Spleen (tissue), 13 donors: ENCODE measurements at places on chromosomes 5 and 9. TPM values are rescaled to one million over a fixed set of nuclear protein-coding genes. Genes with fewer than 3 reads are reported as not detected.

- DNase-seq, result no peak
Observed at GRCh38 chr9:114223564-114224246, 68.4 kb downstream of the COL27A1 start.

DNA sequence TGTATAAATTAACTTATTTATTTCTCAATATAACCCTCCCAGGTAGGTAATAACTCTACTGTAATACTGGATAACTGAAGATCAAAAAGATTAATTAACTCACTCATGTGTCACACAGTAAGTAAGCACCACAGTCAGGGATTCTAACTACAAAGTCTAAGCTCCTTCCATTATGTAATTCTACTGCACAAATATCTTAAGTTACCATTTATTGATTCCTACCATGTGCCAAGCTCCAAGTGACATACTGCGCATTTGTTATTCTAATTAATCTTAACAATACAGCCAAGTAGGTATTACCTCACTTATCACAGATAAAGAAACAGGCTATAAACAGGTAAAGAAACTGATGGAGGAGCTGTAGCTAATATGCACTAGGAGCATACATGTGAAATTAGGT, 58.3 kb downstream of the RANBP6 start:
- DNase-seq, result no peak

- DNase-seq, result no peak
Observed at GRCh38 chr9:108687006-108687987, 168.5 kb downstream of the ACTL7B start.

DNA sequence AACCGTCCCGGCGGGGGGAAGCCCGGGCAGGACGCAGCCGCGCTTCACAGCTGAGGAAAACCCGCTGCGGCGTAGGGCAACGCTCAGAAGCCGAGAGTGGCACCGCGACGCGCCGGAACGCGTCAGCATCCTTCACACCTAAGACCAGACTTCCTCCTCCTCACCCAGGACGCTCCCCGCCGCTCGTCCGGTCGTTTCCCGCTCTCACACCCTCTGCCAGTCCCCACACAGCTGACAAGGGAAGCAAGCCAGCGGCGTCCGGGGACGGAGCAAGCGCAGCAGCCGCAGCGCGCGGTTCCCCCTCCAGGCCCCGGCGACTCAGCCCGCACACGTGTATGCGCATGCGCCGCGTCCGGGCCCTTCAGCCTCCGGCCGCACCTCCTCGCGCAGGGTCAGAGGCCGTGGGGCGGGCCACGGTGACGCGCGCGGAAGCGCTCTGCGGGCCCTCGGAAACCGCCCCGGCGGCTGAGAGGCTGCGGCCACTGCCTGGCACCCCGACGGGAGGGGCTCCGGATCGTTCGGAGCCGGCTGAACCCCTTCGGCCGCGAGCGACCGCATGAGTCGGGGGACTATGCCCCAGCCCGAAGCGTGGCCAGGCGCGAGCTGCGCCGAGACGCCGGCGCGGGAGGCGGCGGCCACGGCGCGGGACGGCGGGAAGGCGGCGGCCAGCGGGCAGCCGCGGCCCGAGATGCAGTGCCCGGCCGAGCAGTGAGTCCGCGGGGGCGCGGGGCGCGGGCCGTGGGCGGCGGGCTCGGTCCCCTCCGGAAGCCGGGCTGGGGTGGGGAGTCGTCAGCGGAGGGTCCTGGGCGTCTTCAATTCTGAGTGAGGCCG, at the start of gene OTULIN:
OTULIN (plus strand) TSS at position 449 of the 831 bp plus-strand sequence; CDS start at position 557, 108 bp downstream.
- peak; percentile 98 for DNase-seq

- no peak for DNase-seq
Observed at GRCh38 chr5:115350894-115351293, 54.4 kb upstream of the CCDC112 start.

DNA sequence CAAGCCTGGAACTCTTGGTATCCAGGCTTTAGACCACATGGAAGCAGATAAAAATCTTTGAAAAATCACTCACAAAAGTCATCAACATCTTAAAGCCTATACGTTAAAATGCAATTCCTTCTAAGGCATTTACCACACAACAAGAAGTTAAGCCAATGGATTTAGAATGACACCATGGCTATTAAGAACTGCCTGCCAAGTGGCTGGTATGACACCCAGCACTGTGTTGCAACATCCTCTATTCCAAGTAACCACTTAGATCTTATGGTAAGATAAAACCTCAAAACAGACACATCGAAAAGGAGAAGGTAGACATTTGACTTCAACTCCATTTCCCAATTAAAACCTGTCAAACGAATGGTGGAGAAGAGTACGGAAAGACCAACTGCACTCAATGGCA, 344.2 kb upstream of the SLC30A5 start:
- DNase-seq, result no peak

The FAM151B gene
- polyA plus RNA-seq, result 0.35 TPM

DNA sequence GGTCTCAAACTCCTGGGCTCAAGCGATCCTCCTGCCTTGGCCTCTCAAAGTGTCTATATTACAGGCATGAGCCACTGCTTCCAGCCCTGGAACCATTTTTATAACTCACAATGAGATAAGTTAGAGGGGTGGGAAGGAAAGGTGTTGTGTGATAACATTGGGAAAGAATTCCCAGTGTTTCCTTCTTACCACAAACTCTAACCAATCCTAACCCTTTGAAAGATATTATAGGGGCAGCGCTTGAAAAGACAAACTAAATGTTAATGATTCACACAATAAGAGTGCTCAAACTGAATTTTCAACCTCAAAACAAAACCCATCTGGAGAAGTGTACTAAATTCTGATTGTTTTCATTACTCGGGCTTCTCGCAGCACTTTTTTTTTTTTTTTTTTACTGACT, 109.7 kb downstream of the TSSK1B start:
- DNase-seq, result no peak

DNA sequence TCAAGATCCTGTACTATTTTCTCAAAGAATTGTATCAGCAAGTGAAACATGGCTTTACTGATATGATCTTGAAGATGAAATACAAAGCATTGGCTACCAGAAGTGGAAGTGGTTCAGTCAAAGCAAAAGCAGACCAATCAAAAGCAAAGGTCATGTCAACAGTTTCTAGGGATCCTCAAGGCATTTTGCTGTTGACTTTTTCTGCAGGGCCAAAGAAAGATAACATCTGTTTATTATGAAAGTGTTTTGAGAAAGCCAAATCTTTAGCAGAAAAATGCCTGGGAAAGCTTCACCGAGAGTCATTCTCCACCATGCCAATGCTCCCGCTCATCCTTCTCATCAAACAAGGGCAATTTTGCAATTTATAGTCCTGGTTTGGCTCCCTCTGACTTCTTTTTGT, 90.3 kb upstream of the ACO1 start:
- DNase-seq, result no peak

The FCN1 gene
- 21.9 TPM for polyA plus RNA-seq

DNA sequence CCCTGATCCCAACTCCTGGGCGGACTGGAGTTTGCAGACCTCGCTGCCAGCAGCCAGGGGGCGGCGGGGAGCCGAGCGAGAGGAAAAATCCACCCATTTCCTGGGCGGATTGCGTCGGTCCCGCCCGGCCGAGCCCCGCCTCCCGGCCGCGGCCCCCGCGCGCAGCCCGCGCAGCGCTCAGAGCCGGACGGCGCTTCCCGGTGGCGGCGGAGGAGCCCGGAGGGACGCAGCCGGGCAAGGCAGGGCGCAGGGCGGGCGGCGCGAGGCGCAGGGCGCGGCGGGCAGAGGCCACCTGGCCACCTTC, at the start of gene OLFM1:
OLFM1 (plus strand) TSS at position 180 of the 304 bp plus-strand sequence. CDS start 322 bp downstream, outside the sequence.
- no peak for DNase-seq

DNA sequence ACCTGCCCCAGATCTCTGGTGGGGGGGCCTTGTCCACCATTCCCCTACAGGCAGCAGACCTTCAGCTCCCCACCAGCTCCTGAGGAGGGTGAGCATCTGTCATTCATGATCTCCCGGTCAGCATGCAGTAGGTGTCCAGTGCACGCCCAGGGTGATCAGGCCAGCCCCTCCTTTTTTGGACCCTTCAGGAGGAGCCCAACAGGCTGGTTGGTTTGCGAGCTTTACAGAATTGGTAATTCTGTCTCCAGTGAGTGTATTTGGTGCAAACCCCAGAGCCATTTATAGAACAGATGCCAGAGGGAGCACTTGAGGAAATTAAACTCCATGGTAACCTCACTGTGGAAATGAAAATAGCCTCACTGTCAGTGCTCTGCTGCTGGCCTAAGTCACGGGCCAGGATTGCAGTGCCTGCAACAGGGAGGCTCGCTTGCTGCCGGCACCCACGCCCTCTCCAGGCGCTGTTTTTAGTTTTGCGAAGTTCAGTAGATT, 23.4 kb downstream of the WNK2 start:
- peak; percentile 71 for DNase-seq

GRCh38 chr9:70170151-70170790, 88.5 kb upstream of the SMC5 start:
- no peak for DNase-seq

The RNF180 gene
- 0.72 TPM for polyA plus RNA-seq

The ADAM19 gene
- polyA plus RNA-seq, result 11.5 TPM

- no peak for DNase-seq
Observed at GRCh38 chr5:56175488-56175887, 57.6 kb downstream of the ANKRD55 start.

GRCh38 chr5:1832511-1833250, 31.5 kb downstream of the NDUFS6 start:
- peak; percentile 55 for DNase-seq

GRCh38 chr9:124251605-124252378, 6.0 kb upstream of the NEK6 start:
- DNase-seq, result no peak

The C5orf58 gene
- polyA plus RNA-seq, result not detected

The TRIM36 gene
- 0.18 TPM for polyA plus RNA-seq

DNA sequence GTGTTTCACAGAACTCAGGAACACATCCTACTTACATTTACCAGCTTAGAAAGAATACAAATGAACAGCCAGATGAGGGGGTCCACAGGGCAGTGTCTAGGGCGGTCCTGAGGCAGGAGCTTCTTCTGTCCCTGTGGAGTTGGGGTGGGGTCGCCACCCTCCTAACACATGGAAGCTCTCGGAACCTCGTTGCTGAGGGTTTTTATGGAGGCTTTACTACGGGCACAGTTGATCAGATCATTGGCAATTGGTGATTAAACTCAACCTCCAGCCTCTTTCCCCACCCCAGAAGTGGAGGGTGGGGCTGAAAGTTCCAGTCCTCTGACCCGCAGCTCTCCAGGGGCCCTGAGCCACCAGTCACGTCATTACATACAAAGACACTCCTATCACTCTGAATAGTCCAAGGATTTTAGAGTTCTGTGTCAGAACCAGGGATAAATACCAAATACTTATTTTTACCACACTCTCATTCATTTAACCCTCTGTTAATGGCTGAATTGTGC, 156.9 kb downstream of the COL23A1 start:
- no peak for DNase-seq
